ENCODE measurements at places on chromosomes 16 and 17.

DNA sequence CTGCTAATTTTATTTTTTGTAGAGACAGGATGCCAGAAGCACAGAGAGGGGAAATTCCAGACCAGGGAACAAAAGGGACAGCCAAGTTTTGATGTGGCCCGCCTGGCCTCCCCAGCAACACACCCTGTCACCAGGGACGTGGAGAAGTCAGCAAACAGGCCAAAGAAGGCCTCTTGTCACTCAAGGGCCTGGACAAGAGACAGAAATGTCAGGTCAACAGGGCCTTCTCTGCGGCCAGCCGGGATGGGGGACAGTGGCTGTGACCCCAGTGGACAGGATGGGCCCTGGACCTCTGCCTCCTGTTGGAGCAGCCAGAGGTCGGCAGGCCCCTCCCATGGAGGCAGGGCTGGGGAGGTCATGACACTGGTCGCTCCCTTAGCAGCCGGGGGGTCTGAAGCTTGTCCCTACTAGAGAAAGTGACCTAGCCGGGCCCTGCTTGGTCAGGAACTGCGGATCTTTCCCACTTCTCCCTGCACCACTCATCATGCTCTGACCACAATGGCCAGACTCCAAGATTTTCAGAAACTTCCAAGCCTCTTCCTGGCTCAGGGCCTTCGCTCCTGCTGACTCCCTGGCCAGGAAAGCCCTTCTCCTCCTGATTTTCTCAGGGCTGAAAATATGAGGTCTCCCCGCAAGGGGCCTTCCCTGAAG, 9.2 kb upstream of the TVP23A start:
- DNase-seq, result no peak

DNA sequence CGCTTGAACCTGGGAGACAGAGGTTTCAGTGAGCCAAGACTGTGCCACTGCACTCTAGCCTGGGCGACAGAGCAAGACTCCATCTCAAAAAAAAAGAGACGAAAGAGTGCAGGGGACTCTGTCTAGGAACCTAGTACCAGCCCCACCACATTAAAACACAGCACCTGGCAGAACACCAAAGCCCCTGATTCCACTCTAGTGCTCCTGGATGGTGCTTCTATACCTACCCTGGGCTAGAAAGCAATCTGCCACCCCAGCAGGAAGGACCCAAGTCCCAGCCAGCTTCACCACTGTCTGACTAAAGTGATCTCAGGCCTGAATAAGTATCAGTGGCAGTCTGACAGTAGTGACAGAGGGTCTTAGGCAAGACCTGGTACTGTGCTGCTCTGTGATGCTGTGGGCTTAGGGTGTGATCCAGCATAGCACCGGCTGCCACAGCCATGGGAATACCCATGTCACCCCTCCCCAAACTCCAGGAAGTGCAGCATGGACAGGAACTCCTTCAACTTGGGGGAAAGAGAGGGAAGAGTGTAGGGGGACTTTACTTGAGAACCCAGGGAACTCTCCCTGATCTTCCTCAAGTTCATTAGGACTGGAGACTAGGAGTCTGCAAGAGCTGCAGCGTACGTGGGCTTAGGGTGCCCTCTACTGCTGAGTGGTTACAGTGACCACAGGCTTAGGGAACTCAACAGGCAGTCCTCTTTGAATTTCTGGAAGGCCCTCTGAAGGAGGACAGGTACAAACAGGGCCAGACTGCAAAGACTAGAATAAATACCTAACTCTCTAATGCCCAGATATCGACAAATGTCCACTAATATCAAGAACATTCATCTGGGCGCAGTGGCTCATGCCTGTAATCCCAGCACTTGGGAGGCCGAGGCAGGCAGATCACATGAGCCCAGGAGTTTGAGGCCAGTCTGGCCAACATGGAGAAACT, 30.0 kb upstream of the RNF43 start:
- DNase-seq, result peak; percentile 35

GRCh38 chr17:43767053-43767712, 8.6 kb upstream of the SOST start:
- DNase-seq, result no peak

DNA sequence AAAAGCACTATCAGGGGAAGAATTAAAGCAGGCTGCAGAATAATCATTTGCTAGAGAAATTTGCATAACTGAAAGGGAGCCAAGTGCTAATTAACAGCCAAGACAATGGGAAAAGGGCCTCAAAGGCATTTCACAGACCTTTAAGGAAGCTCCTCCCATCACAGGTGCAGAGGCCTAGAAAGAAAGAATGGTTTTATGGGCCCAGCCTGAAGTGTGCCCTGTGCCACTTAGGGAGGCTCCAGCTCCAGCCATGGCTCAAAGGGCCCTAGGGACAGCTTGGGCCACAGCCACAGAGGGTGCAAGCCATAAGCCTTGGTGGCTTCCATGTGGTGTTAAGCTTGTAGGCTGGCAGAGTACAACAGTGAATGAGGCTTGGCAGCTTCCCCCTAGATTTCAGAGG, 50.1 kb downstream of the RNF112 start:
- no peak for DNase-seq

DNA sequence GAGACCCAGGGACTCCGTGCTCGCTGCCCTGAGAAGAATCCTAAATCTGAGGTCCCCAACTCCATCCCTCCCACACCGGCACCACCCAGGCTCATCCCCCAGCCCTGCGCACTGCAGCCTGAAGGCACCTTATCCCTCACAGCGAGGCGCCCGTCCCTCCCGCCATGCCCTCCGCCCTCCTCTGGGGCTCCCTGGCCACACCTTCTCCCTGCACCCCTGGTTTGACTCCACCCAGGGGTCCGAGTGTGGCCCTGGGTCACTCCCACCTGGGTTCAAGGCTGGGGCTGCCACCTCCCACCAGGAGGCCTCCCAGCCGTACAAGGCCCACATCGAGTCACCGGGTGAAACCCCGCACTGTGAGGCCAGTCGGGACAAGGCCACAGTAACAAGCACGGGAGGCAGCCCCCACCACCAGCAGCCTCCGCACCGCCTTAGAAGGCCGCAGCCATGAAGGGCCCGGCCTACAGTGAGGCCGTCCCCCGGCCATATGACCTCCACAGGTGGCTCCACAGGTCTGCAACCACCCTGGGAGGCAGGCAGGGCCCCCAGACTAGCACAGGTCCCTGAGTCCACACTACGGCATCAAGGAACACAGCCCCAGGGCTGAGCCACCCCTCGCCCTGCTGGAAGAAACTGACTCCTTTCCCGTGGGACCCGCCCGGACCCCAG, 8.3 kb downstream of the HAGH start:
- no peak for DNase-seq

DNA sequence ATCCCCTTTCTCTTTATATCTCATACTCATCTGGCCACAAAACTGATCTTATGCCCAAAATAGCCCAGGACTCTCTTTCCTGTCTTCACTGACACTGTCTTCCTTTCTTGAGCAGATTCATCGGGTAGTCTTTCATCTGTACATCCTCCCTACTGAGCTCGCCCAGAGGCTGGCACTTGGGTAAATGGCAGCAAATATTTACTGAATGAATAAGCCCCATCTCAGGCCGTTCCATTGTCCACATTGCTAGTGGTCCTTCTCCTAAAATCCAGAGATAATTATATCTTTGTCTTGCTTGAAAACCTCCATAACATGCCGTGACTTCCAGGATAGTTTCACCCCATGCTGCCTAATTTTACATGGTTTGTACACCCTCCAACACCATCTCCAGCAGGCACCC, 158.1 kb upstream of the SDK2 start:
- no peak for DNase-seq

DNA sequence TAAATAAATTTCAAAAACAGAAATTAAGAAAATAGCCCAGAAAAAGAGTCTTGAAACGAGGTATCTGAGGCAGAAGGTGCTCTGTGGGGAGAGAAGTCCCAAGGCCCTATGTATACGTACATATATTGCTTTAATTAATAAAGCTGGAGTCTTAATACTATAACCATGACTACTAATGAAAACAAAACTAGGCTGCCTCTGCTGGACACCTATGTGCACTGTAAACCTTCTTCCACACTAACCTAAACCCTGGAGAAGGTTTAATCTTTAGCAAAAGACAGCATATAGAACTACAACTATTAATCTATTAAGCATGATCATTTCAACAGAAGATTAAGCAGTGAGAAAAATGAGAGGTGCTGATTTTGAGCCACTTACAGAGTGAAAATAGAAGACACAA, 153.9 kb upstream of the C17orf78 start:
- no peak for DNase-seq

DNA sequence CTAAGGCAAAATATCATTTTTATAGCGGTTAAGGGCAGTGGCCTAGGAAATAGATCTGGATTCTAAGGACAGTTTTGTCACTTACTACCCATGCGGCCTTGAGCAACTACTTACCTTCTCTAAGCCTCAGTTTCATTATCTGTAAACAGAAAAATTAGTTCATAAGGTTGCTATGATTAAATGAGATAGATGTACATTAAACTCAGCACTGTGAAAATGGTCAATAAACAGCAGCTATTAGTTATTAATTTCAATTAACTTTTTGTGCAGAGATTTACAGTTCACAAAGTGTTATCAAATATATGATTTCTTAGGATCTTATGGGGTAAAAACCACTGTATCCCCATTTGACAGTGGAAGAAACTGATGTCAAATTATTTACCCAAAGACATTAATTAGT, 135.5 kb upstream of the CORO6 start:
- DNase-seq, result no peak

GRCh38 chr17:11506635-11507034, 91.6 kb upstream of the DNAH9 start:
- DNase-seq, result no peak

DNA sequence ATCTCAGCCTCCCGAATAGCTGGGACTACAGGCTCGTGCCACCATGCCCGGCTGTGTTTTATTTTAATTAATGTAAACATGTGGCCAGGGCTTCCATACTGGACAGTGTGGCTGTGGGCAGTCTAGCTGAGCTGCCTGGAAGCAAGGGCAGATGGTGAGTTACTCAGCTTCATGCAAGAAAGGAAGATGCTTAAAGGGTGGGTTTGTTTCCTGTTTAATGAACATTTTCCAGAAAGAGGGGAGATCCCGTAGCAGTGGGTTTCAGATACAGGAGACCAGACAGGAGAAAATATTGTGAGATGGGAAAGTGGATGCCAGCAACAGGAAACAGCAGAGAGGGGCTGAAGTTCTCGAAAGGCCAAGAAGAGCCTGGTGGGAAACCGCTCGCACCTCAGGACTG, 7.3 kb downstream of the MAPK8IP3 start:
- no peak for DNase-seq

GRCh38 chr16:35713762-35714650, 2254.6 kb downstream of the TP53TG3F start:
- DNase-seq, result no peak

DNA sequence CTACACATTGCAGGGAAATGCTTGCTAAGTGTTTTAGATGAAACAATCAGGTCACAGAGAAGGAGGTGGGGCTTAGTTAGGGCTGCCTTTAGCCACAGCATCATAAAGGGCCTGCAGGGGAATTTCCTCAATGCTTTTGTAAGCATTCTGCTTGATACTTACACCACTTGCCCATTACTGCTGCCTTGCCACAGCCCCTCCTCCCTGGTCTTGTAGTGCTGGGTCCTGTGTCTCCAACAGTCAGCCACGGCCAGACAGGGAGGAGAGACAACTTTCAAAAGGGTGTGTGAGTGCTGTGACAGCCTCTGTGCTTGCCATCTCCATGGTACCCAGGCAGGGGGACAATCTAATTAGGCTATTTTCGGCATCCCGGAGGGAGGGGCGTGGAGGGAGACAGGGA, 111.2 kb downstream of the SHISA9 start:
- DNase-seq, result no peak

DNA sequence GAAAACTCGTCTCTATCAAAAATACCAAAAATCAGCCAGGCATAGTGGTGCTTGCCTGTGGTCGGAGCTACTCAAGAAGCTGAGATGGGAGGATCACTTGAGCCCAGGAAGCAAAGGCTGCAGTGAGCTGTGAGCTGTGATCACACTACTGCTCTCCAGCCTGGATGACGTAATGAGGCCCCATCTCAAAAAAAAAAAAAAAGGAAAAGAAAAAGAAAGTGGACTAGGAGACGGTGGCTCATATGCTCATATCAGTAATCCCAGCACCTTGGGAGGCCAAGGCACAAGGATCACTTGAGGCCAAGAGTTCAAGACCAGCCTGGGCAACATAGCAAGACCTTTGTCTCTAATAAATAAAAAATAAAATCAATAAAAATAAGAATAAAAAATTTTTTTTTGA, 8.8 kb upstream of the SUMO2 start:
- DNase-seq, result no peak

- no peak for DNase-seq
Observed at GRCh38 chr17:3744014-3744413, 20.3 kb downstream of the HASPIN start.

DNA sequence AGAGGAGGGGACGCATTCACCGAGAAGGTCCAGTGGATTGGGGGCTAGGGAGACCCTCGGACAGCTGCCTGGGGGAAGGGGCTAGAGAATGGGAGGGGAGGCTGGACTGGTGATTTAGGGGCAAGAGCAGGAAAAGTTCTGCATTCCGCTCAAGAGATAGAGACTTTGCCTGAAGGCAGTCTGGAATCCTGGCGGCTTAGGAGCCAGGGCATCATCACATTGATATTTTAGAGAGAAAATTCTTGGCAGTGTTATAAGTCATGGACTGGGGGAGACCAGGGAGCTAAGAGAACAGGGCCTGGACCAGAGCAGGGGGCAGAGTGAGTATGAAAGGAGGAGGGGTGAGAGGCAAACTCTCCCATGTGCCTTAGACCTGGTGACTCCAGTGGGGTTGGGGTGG, 35.8 kb downstream of the MSI2 start:
- DNase-seq, result no peak

DNA sequence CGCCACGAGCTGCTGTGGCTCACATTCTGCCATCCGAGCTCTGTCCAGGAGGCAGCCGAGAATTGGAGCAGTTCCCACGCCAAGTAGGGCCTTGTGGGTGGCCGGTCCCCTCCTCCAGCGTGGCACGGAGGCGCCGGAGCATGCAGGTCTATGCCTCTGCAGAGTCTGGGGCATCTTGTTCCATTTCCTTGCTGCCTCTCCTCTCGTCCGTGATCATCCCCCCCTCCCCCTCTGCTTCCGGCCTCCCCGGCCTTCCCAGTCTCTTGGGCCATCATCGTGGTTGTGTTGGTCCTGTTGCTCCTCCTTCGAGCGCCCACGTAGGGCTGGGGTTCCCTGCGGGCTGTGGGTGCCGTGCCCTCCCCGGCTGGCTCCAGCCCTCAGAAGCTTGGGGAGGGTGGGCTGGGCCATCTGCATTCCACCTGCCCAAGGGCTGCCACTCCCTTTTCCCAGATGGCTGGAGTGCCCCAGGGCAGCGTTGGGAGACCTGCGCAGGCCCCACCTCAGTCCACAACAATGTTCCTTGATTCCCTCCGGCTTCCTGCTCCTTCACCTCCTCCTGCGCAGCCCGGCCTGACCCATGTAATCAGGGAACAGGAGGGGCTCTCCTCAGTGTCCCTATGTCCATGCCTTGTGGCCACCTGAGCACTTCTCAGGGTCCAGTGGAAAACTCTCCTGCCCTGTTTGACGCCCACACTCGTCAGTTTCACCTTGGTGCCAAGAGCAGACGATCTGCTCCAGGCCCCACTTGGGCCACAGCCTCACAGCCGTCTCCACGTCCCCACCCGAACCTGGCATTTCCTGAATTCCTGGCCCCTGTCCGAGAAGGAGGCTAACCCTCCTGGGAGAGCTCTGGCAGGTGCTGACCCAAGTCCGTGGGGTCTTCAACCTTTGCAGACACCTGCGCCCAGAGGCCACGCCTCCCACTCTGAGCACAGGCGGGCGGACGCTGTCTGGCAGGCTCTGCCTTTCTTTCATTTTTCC, 37.1 kb downstream of the BAIAP2 start:
- no peak for DNase-seq
